Glomerular endothelial cell (primary cell): ENCODE measurements at places on chromosomes 11 and 22.

GRCh38 chr22:33635766-33636165 lies 284.5 kb downstream of the LARGE1 start:
- DNase-seq: no peak

DNA sequence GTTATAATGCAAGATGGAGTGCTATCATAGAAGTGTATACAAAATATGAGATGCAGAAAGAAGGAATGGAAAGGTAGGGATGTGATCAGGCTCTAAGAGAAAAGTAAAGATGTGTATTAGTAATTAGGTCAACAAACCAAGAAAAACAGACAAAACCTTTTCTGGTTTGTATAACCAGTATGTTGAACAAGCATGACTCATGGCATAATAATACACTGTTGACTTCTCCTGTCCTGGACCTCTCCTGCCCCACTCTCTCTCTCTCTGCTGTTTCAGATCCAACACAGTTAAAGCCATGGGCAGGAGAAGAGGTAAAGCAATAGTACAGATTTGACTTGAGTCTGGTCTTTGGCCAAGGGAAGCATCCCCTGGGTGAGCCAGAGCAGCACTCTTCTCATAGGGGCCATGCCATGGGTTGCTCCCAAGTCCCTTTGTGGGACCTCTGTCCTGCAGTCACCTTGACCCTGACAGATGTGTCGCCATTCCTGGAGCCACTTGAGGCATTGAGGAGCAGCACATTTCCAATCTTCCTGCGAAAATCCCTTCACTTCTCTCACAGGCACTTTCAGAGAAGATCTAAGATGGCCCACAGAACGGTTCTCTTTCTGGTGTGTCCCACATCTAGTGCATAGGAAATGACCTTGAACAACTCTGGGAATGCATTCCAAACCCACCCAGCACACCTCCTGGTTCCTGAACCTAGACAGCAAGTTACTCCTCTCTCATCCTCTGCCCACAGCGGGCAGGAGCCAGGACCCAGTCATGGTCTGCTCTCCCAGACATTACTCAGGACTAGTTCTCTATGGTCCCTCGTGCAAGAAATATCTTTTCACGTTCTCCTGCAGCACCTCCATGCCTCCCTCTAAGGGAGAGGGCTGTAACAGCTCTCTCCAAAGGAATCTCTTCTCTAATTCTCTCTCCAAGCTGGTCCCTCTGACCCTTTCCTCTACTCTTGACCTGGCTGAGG lies 58.2 kb upstream of the PRSS23 start:
- DNase-seq: no peak

GRCh38 chr11:113705871-113706655 lies at the start of gene TMPRSS5:
Gene TMPRSS5 (minus strand): TSS chr11:113706308. CDS start chr11:113706224, 84 bp downstream.
- DNase-seq: no peak

DNA sequence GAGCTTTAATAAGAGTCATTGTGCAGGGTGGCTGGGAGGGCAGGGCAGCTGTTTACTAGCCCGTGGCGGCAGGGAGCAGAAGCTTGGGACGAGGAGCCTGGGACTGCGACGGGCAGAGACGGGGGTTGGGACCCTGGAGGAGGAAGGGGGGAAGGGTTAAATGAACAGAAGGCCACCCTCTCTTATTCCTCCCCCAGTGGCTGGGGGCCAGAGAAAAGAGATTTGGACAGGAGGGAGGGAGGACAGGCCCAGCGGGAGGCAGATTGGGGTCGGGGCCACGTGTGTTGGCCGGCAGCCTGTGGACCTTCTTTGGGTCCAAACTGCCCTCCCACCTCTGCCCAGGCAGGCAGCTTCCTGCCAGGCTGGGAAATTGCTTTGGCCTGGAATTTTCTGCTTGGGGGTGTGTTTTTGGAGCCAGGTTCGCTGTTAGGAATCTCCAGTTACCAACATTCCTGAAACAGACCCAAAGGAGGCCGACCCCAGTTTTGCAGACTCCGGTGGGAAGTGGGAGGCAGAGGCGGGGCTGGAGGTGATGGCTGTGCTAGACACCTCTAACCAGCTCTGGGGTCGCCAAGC lies 50.2 kb downstream of the APOL3 start:
- DNase-seq: no peak

GRCh38 chr11:112392904-112393303 lies 132.2 kb upstream of the PLET1 start:
- no peak for DNase-seq

DNA sequence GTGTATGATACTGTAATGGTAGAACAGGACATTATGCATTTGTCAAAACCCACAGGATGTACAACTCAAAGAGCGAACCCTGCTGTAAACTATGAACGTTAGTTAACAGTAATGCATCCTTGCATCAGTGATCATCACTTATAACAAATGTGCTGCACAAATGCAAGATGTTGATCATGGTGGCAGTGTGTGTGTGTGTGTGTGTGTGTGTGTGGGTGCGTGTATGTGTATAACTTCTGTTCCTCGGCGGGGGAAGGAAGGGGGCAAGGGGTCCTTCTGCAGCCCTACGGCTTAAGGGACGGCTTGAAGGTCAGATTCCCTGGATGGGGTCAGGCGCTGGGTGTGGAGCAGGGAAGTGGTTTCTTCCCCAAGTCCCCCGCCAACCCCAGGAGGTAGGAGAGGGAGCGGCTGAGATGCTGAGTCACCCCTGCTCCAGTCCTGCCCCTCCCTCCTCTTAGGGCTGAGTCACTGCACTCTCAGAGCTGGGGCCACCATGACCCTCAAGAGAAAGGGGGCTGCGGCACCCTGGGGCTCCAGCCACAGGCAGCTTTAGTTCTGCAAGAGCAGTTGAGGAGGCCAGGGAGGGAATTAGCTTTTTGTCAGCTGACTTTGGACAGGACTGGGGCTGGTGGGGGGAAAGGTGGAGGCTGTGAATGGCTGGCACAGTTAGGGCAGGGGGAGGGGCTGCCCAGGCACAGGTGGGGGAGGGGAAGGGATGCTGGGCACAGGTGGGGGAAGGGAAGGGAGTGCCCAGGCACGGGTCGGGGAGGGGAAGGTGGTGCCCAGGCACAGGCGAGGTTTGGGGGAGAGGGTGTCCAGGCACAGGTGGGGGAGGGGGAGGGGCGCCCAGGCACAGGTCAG lies 8.8 kb upstream of the CTSD start:
- no peak for DNase-seq

GRCh38 chr11:66032957-66033735 lies 6.9 kb upstream of the CATSPER1 start:
- DNase-seq: no peak

DNA sequence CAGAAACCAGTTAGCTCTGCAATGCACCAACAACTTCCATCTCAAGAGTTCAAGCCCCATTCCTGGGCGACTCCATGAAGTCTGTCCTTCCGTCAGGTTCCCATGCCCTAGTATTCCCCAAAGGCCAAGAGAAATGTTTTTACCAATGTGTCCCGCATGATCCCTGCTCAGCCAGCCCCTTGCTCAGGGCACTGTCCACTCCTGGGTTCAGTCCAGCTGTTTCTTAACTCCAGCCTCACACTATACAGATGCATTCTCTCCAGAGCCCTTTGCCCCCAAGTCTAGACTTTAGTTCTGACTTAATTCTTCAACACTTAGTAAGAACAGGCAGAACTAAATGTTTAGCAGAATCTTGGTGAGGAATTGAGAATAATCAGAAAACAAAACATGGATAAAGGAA lies 497.5 kb downstream of the SOX6 start:
- DNase-seq: no peak

DNA sequence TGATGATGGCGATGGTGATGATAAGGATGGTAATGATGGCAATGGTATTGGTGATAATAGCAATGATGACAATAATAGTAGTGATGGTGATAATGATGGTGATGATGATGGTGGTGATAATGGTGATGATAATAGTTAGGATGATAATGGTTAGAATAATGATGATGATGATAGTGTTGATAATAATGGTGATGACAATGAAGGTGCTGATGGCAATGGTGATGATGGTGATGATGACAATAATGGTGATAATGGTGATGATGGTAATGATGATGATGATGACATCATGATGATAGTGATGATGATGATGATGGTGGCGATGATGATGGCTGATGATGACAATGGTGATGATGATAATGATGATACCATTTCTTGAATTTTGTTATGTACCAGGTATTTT lies 309.9 kb downstream of the MIAT start:
- DNase-seq: no peak

DNA sequence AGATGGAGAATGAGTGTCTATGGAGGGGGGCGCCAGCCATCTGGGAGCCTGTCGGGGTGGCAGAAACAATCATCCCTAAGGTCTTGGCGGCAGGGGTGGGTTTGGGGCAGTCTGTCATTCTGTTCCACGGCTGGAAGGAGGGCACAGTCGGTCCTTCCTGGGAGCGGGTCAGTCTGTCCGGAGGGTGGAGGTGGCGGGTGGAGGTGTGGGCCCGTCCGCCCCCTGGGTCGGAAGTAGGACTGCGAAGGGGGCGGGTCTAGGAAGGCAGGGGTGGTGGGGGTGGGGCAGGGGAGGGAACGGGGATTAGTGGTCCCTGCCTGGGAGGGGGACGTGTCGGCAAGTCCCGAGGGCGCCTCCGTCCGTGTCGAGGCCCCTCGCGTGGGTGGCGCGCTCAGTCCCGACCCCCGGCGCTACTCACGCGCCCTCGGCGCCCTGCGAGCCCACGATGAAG lies 461 bp downstream of the TBC1D10A start:
- DNase-seq: no peak

- DNase-seq: no peak
Observed at GRCh38 chr11:49851511-49851910, 100.7 kb upstream of the OR4C13 start.

DNA sequence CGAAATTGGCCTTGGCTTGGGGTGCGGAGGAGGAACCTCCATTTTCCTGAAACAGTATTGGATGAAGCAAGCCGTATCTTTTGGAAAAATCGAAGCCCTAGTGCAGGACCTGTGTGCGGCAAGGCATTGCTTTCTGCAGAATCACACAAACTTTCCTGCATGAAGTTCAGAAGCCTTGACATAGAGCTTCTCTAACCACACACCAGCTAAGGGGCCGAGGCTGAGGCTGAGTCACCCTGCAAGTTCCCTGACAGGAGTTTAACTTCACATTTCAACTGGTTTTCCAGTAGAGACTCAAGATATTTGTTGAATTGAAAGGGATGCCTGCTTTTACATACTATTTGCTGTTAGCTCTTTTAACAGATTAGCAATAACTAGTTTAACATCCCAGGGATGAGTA lies 67.8 kb downstream of the TCF20 start:
- no peak for DNase-seq

- no peak for DNase-seq
Observed at GRCh38 chr11:27406498-27407354, 43.7 kb upstream of the CCDC34 start.

DNA sequence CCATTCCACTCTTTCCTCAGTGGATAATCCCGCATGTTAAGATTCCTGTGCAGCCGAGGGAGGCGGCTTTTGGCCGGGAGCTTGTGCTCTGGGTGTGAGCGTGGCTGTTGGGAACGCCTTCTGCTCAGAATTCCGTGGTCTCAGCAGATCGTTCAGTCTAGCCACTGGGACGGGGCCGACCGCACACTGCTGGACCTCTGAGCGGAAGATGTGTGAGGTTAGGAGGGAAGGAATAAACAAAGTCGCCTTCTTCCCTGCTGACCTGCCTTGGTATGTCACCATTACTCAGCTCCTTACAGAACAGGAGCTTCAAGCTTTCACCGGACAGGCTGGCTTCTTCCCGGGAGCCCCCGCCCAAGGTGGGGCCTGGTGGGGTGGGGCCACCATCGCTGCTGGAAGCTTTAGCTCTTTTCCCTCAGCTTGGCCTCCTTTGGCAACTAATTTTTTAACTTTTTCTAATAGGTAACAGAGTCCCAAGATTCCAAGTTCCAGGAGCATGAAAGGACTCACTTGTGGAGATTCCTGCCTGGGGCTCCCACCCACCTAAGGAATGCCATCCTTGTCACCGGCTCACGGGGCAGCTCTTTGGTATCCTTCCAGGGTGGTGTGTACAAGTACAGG lies 22.5 kb upstream of the SEPTIN5 start:
- no peak for DNase-seq

- no peak for DNase-seq
Observed at GRCh38 chr22:37544955-37545702, 15.2 kb upstream of the CDC42EP1 start.

GRCh38 chr11:65634905-65635731 lies 2.8 kb upstream of the SIPA1 start:
- no peak for DNase-seq

GRCh38 chr22:36026741-36027140 lies 1.9 kb downstream of the RBFOX2 start:
- no peak for DNase-seq

- no peak for DNase-seq
Observed at GRCh38 chr11:78690352-78690987, 115.8 kb upstream of the NARS2 start.

- DNase-seq: no peak
Observed at GRCh38 chr11:72676861-72677341, 2.7 kb upstream of the PDE2A start.

GRCh38 chr11:126311401-126312291 lies 7.8 kb downstream of the DCPS start:
- no peak for DNase-seq

GRCh38 chr11:37712251-37712650 lies 1114.2 kb upstream of the RAG2 start:
- no peak for DNase-seq

DNA sequence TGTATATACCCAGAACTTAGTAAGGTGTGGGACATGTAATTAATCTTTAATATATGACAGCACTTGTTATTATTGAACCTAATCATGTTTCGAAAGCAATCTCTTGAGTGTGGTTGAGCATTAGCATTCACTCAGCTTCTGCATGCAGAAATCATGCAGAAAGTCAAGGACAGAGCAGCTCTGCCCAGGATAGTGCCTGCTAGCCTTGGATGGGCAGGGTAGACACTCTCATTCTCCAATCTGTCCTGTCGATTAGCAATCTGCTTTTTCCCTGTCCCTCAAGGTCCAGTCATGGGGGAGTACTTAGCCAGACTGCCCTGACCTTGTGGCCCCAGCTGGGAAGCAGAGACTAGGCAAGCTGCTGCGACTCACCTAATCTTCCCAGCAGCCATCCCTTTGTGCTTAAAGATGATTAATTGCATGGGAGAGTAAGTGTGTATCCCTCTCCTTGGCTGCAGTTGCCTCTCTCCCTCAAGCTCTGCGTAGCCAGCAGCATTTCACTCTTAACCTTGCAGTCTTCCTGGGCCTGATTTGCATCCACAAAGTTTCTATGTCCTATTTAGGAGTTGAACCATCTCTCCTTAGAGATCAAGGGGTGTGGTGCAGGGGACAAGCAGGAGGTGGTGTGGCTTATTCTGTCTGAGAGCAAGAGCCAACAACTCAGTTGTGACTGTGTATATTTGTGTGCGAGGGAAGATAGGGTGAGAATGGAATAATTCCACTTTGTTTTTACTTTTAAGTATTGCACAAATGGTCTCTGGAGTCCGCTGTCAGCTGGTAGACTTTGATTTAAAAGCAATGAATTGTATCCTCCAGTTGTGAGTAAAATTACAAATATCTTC lies 101.4 kb downstream of the FDX1 start:
- no peak for DNase-seq
